Testis (tissue), 5 donors: ENCODE measurements at places on chromosomes 12 and 14. TPM values are rescaled to one million over a fixed set of nuclear protein-coding genes. Genes with fewer than 3 reads are reported as not detected.

The GPD1 gene
- 3.1 TPM for polyA plus RNA-seq

The NKX2-1 gene
- not detected for polyA plus RNA-seq

The ANKS1B gene
- 58.2 TPM for polyA plus RNA-seq

The AKAP5 gene
- polyA plus RNA-seq: 0.29 TPM

The ITPR2 gene
- 4.9 TPM for polyA plus RNA-seq

The KRT75 gene
- not detected for polyA plus RNA-seq

The FZD10 gene
- polyA plus RNA-seq: 0.90 TPM

The ASCL1 gene
- polyA plus RNA-seq: 0.33 TPM

The RNF212B gene
- 18.3 TPM for polyA plus RNA-seq

The ZC2HC1C gene
- polyA plus RNA-seq: 233 TPM

The MFAP5 gene
- polyA plus RNA-seq: 41.1 TPM

The SLC10A1 gene
- polyA plus RNA-seq: 0.30 TPM

The RD3L gene
- polyA plus RNA-seq: not detected

The GPR132 gene
- polyA plus RNA-seq: 1.2 TPM

The BRI3BP gene
- polyA plus RNA-seq: 3.5 TPM

The TMEM233 gene
- 0.47 TPM for polyA plus RNA-seq

The UBR7 gene
- 50.5 TPM for polyA plus RNA-seq

The RBP5 gene
- polyA plus RNA-seq: 11.8 TPM

The LRRC43 gene
- polyA plus RNA-seq: 16.6 TPM

The CCDC197 gene
- 31.0 TPM for polyA plus RNA-seq

The CD163 gene
- polyA plus RNA-seq: 36.1 TPM

The MDGA2 gene
- polyA plus RNA-seq: 11.6 TPM

The RNASE3 gene
- polyA plus RNA-seq: 1.4 TPM

The TMEM119 gene
- 17.1 TPM for polyA plus RNA-seq

The KLRB1 gene
- polyA plus RNA-seq: 1.5 TPM

The AQP6 gene
- polyA plus RNA-seq: 3.1 TPM

The IQSEC3 gene
- polyA plus RNA-seq: 4.5 TPM

The CS gene
- 63.8 TPM for polyA plus RNA-seq

The ZBTB42 gene
- polyA plus RNA-seq: 7.1 TPM

The RND1 gene
- polyA plus RNA-seq: 1.2 TPM

The SPTB gene
- 3.3 TPM for polyA plus RNA-seq
